ENCODE measurements at places on chromosomes 12 and 14.

DNA sequence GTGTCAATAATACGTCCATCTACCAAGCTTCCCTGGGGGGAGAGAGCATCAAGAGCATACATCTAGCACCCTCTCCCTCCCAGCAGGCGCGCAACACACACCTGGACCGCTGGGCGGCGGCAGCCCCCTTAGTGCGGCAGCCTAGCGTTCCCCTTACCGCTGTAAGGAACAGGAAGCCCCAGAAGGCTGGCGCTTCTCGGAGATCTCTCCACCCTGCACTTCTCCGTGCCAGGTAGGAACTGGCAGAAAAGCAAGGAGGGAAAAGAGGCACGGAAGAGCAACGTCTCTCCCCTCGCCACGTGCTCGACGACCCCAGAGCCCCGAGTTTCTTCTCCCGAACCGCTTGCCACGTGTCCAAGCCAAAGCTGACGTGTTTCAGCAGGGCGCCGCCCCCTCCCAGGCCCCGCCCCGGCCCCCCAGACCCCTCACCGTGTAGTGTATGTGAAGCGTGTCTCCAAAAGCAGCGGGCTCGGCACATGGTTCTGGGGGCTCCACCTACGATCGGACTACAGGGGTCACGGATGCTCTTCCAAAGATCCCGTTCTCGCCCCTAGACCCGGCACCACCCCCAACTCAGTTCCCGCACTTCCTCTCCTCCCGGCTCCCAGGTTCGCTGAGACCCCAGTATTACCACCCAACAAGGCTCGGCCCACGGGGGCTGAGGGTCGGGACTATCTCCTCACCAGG is 532 bp downstream of the FKBP11 start:
- DNase-seq, result peak; percentile 60

DNA sequence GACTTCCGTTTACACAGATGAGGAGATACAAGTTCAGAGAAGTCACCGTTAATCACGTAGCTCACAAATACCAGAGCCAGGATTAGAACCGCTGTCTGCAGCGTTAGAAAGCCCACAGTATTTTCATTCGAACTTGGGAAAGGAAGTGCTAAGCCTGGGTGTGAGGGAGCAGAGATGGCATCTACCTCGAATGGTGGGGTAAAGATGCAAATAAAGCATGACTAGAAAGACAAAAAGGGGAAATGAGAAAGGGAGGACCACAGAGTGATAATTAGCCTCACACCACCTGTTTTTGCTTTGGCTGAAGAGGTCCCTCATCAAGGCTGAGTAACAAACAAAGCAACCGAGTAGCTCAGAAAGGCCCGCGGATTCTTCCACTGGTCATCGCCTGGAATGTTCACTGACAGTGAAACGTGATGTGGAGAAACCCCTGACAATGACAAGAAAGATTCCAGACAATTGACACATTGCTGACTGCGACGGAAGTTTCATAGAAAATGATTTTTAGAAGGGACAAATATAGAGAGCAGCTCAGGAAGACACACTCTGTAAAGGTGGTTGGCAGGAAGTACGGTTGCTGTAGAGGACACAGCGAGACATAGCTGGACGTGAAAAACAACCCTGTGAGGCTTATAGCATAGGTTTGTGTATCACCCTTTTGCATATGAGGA is 31.5 kb upstream of the BHLHE41 start:
- DNase-seq, result no peak

DNA sequence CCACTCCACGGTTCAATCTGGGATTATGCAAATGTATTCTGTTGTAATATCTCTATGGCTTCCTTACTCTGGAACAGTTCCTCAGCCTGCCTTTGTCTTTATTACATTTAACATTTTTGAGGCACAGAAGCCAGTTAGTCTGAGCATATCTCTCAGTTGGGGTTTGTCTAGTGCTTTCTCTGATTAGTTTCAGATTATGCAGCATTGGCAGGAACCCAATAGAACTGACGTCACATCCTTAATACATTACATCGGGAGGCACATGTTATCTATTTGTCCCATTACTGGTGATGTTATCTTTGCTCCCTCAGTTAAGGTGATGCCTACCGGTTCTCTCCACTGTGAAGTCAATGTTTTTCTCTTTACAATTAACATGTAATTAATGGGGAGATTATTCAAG is 62.4 kb downstream of the PPM1A start:
- peak; percentile 7 for DNase-seq

- DNase-seq, result no peak
Measured at GRCh38 chr14:99454246-99454645, 26.4 kb downstream of the SETD3 start.

DNA sequence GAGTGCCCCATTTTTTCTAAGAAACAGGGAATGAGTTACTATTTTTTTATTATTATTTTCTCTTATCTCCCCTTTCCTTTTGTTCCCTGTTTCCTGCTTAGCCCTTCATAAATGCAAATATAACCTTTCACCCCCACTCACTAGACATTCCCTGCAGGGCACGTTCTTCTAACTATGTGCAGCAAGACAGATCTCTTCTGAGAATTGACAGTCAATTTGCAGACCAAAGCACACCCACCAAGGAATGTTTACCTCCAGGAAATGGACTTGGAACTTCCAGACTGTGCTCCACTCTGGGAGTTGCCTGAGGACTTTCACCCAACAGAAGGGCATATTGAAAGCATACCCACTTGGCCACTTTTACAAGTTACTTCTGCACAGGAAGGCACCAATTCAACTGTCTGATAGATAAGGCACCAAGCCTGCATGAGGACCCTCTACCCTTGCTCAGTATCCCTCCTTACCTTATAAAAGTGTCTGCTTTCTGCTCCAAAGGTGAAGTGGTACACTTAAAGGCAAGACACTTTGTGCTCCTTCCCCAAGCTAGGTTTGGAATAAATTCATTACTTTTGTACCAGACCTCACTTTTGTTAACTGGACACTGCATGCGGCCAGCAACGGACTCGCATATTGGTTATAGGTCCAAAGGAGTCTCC is 6.5 kb downstream of the TAS2R19 start:
- no peak for DNase-seq

DNA sequence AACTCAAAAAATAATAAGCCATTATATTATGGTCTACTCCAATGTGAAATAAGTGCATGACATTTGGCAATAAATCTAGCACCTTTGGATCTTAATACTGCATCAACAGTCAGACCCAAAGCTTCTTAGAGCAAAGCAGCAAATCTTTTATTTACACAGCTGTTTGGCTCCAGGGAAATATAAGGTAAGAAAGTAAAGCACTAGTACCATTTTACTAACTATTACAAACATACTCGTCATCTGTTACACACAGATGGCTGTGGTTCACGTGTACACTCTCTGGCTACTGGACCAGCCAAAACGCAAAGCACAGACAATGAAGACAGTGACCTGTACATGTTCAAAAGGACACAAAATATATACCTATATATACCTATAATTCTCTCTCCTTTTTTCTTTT is 2.8 kb downstream of the FGD6 start:
- no peak for DNase-seq

DNA sequence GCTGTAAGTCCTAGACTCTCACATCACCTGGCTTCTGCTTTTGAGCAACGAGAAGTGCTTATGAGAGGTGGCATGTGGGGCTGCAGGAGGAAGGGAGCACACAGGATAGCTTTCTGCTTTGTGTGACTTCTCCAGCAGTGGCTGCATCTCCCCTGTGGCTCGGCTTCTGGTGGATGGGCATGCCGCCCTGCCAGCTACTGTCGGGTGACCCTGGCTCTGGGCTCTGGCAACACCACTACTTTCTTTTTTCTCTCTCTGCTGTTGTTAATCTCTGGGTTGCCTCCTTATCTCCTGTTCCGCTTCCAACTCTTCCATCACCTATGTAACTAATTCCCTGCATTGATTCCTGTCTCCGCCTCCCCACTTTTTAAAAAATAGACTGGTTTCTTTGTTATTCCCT is 209.1 kb upstream of the DAAM1 start:
- DNase-seq, result no peak

DNA sequence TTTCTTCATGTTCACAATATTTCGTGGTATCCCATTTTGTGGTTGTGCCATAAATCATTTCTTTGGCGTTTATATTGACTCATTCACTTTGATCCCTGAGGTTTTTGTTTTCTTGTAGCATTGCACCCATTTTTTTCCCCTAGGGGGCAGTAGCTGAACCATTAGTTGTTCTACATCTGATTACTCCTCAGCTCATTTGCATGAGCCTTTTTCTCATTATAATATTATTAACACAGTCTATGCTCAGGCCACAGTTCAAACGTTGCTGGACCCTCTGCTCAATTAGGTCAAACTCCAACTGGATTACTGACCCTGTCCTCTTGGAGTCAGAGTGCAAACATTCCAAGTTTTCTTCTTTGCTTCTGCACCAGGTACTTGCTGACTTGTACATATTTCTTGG is 475.4 kb upstream of the SEL1L start:
- DNase-seq, result no peak

GRCh38 chr12:65277994-65278575 is 398 bp upstream of the MSRB3 start:
- no peak for DNase-seq

DNA sequence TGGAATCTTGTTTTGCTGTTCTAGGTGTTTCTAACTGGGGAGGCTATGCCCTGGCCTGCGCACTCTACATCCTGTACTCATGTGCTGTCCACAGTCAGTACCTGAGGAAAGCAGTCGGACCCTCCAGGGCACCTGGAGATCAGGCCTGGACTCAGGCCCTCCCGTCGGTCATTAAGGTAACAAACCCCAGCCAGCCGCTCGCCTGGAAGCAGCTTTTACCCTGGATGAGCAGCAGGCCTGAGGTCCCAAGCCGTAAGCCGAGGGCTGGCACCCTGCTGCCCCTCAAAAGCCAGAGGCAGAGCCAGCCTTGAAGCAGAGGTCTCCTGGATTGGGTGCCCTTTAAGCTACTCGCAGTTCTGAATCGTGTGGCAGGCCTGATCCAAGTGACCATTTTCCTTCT is 29.1 kb downstream of the GPR68 start:
- no peak for DNase-seq

DNA sequence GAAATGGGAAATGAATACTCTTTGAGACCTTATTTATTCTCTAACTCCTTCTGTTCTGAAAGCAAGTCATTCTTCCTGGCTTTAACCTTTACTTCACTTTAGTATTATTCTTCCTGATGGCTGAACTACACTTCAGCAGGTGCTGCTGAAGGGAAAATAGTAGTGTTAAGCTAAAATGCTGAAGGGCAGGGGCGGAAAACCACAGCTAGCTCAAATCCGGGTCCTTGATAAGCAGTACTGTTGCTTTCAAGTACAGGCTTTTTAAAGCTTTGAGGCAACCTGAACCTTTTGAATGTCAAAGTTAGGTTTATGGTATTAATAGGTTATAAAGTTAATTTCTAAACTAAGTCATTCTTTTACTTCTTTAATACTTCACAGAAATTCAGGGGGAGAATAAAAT is 10.7 kb downstream of the CCDC196 start:
- no peak for DNase-seq

- DNase-seq, result peak; percentile 67
Measured at GRCh38 chr12:124684971-124685688, 117.7 kb upstream of the NCOR2 start.

DNA sequence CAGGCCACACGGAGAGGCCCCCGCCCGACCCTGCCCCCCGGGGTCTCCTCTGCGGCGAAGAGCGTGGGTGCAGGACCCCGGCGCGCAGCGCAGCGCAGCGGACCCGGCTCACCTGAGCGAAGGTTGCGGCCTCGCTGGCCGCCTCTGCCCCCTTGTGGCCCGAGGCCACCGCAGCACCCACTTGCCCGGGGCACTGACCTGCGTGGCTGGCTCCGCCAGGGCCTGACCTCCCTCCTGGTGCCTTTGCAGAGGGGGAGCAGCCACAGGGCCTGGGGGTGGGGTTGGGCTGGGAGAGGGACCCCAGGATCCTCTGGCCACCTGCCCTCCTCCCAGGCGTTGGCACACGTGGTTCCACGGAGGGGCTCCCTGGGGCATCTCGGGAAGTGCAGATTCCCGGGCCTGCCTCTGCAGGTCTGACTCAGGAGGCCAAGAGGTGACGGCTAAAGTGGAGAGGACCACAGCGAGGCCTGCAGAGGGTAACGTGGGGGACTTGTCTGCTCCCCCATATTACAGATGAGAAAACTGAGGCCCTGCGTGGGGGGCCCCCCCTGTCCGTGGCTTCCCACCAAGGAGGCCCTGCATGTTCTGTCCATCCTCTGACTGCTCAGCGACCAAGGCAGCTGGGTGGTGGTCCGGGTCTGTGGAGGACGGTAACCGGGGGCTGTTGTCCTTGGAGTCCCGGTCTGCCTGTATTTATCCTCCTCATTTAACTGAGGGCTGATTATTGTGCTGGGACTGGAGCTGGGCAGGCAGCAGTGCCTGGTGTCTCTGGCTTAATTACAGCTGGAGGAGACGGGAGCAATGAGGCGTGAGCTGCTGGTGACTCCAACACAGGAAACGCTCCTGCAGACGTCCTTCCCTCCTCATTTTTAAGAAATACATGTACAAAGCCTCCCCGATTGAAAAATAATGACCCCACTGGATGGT is 67.9 kb upstream of the BEGAIN start:
- no peak for DNase-seq

- no peak for DNase-seq
Measured at GRCh38 chr12:128365032-128365431, 98.1 kb downstream of the TMEM132C start.

DNA sequence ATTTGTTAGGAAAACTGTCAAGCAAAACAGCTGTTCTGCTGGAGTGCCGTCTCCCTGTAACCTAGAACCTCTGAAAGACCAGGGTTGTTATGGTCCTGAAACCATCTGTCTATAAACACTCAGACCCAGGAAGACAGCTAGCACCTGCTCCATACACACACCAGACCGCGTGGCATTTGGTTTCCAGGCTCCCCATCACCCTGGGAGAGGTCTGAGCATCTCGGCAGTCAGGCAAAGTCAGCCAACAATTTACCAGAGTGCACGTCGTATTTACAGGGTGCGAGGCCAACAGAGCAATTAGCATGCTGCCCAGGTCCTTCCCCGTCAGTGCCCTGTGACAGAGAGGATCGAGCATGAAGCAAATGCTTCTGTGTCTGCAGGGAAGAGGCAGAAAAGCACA is 272.5 kb downstream of the SLC15A4 start:
- DNase-seq, result no peak

GRCh38 chr14:78131201-78131600 is 39.0 kb upstream of the NRXN3 start:
- DNase-seq, result no peak

GRCh38 chr12:119668324-119668841 is 450 bp downstream of the PRKAB1 start:
- DNase-seq, result no peak

DNA sequence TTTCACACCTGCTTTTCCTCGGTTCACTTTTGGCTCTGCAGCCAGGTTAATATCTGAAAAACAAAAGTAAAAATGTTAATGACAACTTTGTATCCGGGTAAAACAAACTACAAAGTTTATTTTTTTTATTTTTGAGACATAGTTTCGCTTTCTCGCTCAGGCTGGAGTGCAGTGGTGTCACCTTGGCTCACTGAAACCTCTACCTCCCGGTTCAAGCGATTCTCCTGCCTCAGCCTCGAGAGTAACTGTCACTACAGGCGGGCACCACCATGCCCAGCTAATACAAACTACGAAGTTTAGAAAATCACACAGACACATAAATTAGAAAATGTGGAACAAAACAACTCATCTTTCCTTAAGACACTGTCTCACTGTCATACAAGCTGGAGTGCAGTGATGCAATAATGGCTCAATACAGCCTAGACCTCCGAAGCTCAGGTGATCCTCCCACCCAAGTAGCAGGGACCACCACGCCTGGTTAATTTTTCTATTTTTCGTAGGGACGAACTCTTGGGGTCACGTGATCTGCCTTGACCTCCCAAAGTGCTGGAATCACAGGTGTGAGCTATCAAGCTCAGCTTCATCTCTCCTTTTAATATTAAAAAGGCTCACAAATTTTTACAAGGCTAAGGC is 38.1 kb downstream of the HNRNPC start:
- no peak for DNase-seq

GRCh38 chr14:41607304-41607775 is 664 bp downstream of the LRFN5 start:
- DNase-seq, result no peak

- DNase-seq, result peak; percentile 47
Measured at GRCh38 chr12:76643438-76643837, 83.9 kb upstream of the OSBPL8 start.

Measured in NCI-H226 (cell line).